Cerebellar nuclear complex (tissue), 1 donor: ENCODE measurements at places on chromosomes 12 and 14.

- DNase-seq, result no peak
Measured at GRCh38 chr12:230925-231671, 17.1 kb upstream of the SLC6A12 start.

DNA sequence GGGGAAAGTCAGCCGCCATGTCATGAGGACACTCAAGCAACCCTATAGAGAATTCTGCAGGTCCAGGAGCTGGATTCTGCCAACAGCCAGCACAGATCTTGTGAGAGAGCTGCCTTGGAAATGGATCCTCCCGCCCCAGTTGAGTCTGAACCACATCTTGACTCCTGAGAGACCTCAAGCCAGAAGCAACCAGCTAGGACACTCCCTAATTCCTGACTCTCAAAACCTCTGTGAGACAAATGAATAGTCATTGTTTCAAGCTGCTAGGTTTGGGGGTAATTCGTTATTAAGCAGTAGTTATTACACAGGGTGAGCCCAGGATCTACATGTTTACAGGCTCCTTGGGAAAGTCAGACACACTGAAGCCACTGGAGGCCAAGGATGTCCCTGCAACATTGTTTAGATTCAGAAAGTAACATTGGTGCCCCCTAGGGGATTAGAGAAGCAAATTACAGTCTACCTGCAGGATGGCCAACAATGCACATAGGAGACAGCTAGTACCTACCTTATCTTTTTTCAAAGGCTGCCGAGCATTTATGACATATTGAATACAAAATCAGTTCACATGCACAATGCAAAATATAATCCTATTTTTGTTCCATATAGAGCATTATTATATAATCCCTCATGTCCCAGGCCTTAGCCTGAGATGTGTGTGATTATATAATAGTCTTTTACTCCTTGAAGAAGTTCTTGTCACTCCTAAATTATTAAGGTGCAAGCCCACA is 57.9 kb upstream of the FICD start:
- DNase-seq, result peak; percentile 65

DNA sequence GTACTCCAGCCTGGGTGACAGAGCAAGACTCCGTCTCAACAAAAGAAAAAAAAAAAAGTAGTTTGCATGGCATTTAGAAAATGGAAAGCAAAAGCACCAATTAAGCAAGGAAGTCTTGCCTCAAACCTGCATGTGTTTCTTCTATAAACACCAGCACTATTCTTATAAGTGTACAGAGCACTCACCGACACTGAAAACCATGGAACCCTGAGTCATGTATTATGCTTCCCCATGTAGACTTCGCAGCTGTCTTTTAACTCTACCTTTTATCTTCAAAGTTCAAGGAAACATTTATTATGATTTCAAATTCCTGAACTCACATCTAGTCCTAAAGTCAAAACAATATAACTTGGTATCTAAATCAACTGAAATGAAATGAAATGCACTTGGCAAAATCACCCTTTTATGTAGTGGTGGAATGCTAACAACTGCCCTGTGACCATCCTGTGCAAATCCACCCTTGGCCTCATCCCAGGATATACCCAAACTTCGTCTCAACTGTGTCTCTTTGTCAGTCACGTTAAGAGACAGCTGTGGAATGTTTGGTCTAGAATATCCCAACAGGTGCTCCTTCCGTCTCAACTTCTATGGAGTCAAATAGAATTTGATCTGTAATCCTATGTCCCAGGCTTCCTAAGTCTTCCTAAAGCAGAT is 4.8 kb downstream of the BCAT1 start:
- DNase-seq, result no peak

DNA sequence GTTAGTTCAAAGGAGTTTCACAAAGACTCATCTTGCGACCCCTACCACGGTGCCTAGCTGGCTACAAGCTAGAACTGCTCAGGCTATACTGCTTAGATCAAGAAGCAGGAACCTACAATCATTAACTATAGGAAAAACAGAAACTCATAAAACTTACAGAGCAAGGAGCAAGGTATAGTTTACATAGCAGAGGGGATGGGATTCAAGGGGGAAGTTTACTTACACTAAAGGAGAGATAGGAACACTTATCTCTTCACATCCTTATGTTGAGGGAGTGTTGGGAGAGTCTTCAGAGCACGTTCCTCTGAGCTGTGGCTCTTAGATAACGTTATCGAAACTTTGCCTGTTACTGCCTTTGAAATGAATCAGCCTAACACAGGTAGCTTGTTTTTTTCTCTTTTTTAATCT is 58.1 kb downstream of the FSCB start:
- no peak for DNase-seq

DNA sequence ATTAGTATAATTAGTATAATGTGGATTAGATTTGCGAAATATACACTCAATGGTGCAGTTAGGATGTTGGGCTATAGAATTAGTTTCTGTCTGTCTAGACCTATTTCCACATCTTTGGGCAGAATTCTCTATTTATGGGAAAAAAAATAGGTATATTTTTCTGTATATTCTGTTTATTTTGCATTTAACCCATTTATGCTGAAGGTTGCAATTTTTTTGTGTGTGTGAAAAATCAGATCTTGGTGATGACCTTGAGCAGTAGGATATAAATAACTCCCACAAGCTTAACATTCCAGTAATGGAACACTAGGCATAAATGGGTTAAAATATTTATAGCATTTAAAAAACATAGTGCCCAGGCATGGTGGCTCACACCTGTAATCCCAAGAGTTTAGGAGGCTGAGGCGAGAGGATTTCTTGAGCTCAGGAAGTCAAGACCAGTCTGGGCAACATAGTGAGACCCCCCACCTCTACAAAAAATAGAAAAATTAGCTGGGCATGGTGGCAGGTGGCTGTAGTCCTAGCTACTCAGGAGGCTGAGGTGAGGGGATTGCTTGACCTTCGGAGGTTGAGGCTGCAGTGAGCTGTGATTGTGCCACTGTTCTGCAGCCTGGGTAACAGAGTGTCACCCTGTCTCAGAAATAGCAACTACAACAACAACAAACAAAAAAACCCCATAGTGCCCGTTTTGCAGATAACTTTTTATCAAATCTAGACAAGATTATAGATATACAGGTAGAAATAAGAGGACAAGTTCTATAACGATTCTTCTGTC is 9.3 kb downstream of the BRMS1L start:
- no peak for DNase-seq

- no peak for DNase-seq
Measured at GRCh38 chr12:68086019-68086603, 73.4 kb downstream of the IFNG start.

GRCh38 chr12:68198507-68199086 is 27.0 kb downstream of the IL26 start:
- DNase-seq, result no peak

- DNase-seq, result no peak
Measured at GRCh38 chr14:54574528-54574927, 7.6 kb downstream of the SAMD4A start.

DNA sequence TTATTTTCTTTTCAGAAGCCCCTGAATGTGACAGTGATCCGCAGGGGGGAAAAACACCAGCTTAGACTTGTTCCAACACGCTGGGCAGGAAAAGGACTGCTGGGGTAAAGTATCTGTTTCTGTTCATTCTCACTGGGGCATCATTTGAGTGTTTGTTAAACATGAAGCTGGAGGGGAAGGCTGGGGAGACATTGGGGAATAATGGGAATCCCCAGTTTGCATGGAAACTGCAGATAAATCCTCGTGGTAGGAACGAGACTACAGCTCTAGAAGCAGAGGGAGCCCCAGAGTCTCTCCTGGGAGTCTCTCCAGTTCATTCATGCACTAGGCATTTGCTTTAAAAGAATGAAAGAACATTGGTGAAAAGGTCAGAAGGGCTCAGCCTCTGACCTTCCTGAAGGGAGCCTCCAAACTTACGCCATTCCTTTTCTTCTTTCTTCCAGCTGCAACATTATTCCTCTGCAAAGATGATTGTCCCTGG is 2.5 kb upstream of the CFAP251 start:
- DNase-seq, result no peak

GRCh38 chr12:112096667-112097066 is 11.9 kb downstream of the NAA25 start:
- DNase-seq, result no peak

DNA sequence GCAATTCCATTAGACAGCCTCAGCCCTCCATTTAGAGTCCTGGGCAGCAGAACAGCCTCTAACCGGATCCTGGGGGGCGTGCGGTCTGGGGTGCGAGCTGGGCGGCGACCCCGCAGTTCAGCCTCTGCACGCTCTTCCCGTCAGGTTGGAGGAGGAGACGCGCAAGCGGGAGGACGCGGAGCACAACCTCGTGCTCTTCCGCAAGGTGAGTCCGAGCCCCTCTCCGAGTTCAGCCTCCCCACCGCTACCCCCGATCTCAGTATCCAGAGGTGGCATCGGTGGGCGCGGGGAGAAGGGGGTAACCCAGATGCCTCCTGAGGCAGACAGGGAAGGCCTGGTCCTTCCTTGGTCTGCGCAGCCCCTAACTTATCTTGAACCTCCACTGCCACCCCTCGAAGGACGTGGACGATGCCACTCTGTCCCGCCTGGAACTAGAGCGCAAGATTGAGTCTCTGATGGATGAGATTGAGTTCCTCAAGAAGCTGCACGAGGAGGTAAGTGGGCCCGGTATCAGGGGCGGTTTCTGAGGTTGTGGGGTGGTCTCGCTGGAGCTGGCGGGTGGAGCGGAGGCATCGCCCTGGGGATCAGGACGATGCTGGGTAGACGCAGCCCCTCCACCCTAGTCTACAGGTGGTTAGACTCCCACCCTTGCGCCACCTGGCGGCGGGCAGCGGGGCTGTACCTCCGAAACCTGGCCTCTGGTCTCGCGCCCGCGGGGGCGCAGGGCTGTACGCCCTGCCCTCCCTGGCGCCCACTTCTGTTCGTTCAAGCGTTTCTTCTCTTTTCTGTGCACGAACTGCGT is 1.3 kb downstream of the PRPH start:
- no peak for DNase-seq
